NCI-H1105 (cell line): ENCODE measurements at places on chromosomes 7 and 10.
A peak's percentile ranks its signal among the peaks of the same experiment; 100 is the strongest.

DNA sequence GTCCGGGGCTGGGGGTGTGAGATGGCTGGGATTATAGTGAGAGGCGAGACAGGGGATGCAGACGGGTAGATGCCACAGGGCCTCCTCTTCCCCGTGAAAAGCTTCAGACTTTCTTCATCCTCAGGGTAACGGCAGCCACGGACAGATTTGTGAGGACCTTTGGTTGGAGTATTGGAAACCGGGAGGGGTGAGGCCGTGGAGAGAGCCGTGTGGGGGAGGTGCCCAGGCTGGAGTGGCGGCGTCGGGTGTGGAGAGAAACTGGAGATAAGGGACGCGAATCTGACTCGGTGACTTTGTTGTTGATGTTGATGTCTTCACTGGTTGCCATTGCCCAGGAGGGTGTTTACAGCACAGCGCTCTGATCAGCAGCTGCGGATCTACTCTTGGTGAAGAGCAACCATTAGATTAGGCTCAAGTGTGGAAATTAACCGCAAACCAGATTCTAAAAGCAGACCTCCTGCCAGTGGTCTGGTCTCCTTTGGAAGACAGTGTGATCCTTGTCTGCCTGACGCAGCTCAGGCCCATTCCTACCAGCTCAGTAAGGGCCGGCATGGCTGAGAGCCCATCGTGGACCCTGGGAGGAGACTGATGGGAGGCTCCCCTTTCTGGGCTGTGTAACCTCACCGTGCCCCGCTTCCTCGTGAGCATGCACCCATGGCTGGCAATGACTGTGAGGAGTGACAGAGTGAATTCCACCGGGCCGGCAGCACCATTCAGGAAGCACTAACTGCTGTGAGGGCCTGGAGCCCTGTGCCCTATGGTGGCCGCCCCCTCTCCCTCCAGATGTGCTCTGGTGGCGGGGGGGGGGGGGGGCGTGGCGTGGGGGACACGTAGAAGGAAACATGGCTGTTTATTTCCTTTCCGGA is 90.3 kb downstream of the INPP5A start:
- no peak for DNase-seq

DNA sequence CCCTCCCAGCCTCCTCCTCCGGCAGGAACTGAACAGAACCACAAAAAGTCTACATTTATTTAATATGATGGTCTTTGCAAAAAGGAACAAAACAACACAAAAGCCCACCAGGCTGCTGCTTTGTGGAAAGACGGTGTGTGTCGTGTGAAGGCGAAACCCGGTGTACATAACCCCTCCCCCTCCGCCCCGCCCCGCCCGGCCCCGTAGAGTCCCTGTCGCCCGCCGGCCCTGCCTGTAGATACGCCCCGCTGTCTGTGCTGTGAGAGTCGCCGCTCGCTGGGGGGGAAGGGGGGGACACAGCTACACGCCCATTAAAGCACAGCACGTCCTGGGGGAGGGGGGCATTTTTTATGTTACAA is 83.3 kb downstream of the PAX2 start:
- DNase-seq = no peak

- DNase-seq = no peak
These were observed 45.0 kb upstream of the IFRD1 start for GRCh38 chr7:112405286-112405685.

DNA sequence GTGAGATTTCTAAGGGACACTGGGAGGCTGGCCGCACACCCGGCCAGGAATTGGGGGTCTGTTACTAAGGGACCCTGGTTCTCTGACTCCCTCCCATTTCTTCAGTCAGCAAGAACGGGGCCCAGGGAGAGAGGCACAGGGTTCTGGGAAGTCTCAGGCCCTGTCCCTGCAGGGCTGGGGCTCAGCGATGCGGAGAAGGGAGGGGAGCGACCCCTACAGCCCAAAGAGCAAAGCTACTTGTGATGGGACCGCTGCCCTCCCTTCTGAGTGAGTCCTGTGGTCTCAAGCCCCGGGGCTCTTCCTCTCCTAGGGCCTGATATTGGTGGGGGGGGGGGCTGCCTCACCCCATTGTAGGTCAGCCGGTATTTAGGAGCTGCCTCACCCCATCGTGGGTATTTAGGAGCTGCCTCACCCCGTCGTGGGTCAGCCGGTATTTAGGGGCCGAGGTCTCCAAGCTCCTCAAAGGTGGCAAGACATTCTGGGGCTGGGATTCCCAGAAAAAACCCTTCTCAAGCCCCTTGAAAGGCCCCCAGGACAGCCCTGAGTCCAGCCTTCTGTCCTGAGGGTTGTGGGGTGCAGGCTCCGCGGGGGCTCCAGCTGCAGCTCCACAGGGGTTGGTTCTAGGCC is 16.9 kb upstream of the NKX6-2 start:
- DNase-seq = no peak

DNA sequence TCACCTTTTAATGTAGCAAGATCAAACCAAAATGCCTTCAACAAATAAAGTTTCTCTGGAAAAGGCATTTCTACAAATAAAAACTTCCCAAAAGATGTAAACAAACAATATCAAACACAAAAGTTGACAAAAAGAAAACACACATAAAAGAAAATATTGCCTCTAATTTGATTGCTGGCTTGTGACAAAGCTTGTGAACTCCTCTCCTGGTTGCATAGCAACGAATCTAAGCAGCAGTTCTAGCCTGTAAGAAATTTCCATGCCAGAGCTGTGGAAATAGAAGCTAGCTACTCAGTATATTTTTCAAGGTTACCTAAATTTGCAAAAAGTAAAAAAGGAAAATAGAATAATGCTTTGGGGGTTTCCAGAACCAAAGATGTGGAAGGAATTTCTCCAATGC is 173.9 kb upstream of the CDK1 start:
- DNase-seq = no peak

- no peak for DNase-seq
These were observed 221.6 kb downstream of the XPNPEP1 start for GRCh38 chr10:109701633-109702215.

GRCh38 chr7:135286876-135287275 is 53.2 kb downstream of the STRA8 start:
- no peak for DNase-seq

GRCh38 chr10:95423164-95424005 is 132.6 kb upstream of the PDLIM1 start:
- no peak for DNase-seq

DNA sequence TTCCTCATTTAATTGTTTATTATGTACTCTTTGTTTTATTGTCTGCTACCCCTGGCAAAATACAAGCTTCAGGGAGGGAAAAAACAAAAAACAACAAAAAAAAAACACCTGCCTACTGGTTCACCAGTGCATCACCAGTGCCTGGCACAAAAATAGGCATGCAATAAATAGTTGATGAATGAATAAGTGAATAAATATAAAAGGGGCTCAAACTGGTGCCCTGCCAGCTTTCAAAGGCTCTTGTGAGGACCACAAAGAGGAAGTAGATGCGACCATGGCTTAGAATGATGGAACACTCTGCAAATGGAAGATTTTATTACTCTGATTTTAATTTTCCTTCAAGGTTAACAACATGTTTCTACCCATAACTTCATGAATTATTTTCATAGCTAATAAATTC is 213.0 kb upstream of the INHBA start:
- no peak for DNase-seq

DNA sequence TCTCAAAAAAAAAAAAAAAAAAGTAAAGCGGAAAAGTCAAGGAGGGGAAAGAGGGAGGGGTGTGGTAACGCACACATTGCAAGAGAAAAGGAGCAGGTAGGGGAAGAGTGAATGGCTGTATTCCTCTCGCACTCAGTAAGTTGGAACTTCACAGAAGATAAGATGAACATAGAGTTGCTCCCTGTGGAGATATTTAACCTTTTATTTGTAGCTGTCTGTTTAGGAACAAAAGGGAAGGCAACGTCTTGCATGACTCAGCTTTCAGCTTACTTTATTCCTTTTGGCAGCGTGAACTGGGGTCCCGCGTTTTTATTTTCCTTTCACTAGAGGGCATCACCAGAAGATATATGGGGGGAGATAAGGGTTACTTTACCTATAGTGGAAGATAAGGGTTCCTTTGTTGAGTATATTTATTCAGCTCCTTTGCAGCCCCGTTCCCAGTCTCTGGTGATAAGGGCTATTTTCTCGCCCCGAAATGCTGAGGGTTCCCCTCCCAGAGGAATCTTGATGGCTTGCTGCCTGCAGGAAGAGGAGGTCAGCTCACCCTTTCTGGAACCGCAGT is 78.5 kb downstream of the APBB1IP start:
- DNase-seq = no peak

GRCh38 chr7:98191668-98192431 is 19.4 kb upstream of the BHLHA15 start:
- DNase-seq = no peak

GRCh38 chr7:117672453-117672852 is 192.6 kb downstream of the CFTR start:
- DNase-seq = no peak

DNA sequence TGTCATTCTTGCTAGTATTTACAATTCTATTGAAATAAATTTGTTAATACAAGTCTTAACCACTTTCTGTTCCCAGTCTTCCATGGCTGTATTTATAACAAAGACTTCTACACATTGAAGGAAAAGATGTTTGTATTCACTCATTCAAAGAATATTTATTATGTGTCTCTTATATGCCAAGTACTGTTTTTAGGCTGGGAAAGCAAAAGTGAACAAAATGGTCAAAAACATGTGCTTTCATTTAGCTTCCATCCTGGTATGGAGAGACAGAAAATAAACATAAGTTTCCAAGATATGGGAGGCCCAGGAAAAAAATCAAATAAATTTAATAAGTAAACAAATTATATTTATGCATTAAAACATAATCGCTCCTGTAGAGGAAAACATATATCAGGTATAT is 22.9 kb downstream of the CPED1 start:
- no peak for DNase-seq

DNA sequence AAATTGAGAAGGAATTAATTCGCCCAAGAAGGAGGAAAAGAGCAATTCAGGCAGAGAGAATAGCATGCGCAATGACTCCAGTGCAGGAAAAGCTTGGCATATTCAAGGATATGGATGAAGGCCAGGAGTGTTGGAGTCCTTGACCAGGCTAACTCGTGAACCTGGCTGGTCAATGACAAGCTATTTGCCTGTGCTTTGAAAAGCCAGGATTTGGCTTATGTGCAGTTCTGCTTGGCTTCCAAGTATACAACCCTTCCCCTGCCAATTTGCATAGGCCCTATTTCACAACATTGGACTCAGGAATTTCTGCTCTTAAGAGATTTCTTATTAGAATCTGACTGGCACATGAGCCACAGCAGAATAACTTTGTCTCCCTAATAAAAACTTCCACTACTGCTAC is 72.3 kb upstream of the SP8 start:
- no peak for DNase-seq

GRCh38 chr10:8873310-8873709 is 818.8 kb downstream of the GATA3 start:
- DNase-seq = no peak

- DNase-seq = peak; percentile 50
These were observed 153.3 kb downstream of the STK31 start for GRCh38 chr7:23863209-23863787.

DNA sequence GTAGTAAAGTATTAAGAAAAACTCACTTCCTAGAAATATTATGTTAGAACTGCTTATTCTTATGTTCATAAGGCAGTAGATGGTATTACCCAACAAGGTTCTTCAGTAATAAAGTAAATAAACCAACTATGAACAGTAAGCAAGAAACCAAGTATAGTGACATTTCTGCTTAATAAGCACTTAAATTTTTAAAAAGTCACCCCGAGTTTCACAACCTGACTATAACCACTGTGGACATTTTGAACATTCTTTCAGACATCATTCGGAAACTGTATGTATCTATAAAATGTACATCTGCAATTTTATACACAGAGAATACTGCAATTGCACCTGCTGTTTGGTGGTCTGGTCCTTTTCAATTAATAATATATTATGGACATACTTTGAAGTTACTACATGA is 1073.6 kb downstream of the XPNPEP1 start:
- DNase-seq = no peak

DNA sequence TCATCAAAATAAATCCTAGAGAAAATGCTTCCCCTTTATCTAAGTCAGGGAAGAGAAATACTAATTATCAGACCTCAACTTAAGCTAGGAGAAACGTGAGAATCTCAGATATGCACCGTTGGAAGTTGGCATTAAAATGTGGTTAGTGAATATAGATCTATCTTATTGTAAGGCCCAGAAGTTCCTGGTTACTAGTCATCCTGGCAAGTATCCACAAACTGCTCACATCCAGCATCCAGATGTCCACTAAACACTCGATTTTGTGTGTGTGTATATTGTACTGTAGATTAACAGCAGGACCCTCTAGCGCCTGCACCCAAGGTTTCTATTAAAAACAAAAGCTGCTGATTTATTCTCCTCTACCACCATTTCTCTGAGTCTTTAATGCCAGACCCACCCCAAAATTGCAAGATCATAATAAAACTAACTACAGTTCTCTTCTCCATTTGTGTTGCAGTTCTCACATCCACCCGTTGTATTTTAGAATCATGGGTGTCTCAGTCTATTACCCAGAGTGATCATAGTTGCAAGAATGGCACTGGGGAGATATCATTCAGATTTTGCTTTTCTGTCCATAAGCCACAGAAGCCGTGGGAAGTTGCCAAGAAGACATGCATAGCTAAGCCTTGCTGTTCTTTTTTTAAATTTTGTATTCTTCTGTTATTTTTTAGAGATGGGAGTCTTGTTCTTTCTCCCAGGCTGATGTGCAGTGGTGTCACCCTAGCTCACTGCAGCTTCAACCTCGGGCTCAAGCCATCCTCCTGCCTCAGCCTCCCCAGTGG is 165.4 kb downstream of the KIAA1217 start:
- DNase-seq = no peak

GRCh38 chr10:129967579-129968019 is 3.5 kb upstream of the EBF3 start:
- no peak for DNase-seq

DNA sequence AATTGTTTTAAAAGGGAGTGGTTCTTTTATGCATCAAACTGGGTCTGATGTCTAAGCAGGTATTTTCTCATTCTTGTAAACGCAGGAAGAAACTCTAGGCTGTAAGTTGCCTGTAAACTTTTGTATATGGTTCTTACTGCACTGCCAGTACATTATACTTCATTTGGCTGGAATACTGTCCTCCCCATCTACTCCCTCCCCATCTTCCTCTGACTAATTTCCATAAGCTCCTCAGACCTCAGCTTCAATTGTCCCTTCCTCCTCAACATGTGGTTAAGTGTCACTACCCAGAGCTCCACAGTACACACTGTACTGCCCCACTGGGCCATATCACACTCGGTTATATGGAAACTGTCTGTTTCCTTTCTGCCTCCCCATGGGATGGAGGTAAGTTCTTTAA is 161.4 kb upstream of the MDFIC start:
- no peak for DNase-seq

- DNase-seq = no peak
These were observed 1181.3 kb upstream of the AUTS2 start for GRCh38 chr7:68417002-68417401.

GRCh38 chr10:113443141-113443925 is 109.5 kb upstream of the HABP2 start:
- DNase-seq = no peak

DNA sequence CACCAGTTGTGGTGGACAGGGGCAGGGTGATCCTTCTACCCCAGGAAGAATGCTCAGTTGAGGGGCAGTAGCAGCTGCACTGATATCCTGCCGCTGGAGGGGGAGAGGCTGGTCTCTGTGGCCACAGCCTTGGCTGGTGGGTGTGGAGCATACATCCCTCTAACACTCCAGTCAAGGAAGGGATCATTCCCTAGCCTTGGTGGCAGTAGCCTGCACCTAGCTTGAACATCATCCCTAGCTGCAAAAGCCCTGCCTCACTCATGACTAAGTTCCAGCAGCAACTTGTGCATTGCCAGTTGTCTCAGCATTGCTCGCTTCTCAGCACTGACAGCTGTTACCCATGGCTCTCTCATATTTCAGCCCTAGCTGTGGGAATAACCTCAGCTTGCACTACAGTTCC is 688.9 kb upstream of the POT1 start:
- DNase-seq = no peak
